ENCODE measurements at places on chromosomes 12 and 14.

GRCh38 chr12:107167756-107168155, 74.4 kb upstream of the CRY1 start:
- no peak for DNase-seq

DNA sequence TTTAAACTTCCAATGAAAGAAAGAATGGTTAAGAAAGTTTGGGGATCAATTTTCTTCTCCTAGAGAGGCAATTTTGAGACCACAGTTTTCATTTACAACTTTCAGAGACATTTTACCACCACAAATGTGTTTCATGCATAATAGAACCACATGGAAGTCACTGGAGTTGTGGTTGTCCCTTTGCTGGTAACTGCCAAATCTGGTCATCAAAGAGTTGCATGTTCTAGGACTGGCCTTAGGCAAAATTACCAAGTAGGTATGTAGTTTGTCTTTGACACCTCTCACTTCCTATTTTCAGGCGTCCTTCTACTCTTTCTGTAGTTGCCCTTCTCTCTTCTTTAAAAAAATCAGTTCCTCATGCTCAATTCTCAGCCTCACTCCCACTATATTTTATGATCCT, 54.3 kb upstream of the TMX1 start:
- no peak for DNase-seq

DNA sequence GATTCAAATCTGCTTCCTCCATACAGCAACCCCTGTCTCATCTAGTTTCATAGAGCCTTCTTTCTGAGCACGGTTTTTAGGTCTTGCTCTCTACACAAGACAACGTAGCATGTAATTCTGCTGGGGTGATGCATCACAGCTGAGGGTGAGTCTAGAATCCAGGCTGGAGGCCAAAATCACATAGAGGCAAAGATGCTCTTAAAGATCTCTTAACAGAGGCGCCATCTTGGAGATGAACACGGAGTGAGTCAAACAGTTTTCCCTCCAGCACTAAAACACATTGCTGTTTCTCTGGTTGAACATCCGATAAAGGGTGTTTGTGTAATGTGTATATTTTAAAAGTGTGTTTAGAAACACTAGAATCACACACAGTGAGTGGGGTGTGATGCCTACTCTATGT, 78.9 kb downstream of the NOS1 start:
- no peak for DNase-seq

DNA sequence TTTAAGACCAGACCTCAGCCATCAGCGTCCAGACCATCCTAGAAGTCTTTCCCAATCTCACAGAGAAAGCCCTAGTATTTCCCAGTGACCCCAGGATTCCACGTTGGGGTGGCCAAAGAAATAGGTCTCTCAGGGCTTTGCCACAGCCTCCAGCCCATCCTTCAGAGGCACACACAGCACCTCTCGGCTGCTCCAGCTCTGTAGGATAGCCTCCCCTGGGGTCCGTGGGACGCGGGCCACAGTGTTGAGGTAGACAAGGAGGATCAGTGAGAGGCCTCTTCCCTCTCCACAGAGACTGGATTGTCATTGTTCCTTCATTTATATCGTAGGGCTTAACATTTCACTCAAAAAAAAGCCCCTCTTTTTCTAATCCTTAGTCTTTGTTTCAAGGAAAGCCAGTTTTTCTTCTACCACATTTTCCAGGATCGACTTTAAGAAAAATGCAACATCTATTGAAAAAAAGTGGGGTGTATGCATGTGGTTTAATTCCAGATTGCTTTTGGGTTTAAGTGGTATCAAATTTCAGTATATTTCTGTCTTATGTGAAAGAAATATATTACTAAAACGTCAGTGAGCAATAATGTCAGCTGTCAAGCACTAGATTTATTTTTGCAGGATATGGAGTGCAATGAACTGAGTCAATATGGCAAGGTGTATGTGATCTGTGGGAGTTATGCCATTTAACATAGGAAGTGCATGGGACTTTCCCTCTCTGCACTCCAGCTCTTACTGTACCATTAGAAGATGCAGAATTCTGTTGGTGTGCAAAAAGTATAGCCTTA, 187.5 kb downstream of the MSRB3 start:
- DNase-seq: no peak

DNA sequence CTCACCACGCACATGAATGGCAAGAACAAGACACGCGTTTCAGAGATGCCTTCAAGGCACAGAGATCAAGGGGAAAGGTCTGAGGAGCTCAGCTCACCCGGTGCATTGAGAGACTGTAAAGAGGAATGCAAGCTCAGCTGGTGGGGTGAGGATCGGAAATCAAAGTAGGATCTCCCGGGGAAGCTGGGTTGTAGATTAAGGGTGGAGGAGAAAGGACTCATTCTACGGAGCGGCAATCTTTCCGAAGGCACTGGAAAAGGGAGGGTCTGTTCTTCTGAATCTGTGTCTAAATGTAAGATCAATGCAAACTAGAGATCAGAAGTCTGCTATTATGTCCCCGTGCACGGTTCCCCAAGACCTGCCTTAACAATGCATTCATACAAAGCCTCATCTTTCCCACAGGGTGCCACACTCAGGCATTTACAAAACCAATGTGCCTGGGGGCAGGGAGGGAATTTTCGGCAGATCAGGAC, 41.6 kb upstream of the PYGL start:
- no peak for DNase-seq

GRCh38 chr12:94157981-94158411, 9.6 kb downstream of the PLXNC1 start:
- no peak for DNase-seq

DNA sequence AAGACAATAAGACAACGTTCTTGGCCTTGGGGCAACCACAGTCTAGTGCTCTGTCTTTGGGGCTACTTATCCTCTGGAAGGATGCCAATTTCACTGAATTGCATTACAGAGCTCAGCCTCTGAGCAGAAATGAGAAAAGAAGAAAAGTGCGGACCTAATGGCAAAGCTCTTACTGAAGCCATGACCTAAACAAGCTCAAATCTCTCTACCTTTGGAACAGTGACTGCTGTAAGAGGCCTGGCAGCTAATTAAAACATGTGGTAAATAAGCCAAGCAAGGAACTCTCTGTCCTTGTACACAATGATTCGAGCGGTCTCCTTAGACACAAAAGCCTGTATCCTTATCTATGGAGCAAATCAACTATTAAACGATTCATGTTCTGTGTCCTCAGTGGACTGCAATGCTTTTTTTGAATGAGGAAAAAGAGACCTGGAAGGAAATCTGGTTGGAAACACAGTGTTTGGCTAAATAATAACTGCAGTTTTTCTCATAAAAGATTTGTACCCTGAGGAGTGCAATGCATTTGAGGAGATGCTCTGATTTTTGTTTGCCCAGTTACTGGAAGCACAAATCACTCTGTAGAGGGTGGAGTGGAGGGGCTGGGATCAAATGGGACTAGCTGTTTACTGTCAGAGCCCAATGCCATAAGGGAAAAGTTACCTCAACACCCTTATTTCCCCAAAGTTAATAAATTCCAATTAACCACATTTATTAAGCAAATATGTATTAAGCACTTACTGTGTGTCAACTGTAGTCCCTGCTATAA, 113.9 kb downstream of the NDUFA12 start:
- DNase-seq: no peak

- no peak for DNase-seq
These were observed 117.7 kb upstream of the FRMD6 start for GRCh38 chr14:51533872-51534553.

DNA sequence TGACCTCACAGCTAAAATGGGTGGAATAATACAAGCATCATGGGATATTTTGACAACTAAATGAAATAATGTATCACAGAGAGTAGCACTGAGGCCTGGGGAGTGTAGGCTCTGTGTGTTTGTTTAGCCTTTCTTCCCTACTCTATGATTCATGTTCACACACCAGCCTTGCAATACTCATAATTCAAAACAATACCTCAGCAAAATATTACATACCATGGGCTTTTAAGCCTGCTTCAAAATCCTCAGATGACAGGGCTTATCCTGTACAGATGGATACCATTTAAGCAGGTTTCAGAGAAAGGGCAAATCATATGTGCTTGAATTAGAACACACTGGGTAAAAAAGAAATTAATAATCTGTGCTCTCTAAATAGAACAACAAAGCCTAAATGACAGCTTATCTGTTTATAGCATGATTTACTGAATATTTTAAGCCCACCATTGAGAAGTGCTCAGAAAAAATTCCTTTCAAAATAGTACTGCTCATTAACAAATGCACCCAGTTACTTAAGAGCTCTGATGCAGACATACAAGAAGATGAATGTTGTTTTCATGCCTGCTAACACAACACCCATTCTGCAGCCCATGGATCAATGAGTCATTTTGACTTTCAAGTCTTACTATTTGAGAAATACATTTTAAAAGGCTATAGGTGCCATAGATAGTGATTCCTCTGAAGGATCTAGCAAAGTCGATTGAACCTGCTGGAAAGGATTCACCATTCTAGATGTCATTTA, 84.9 kb upstream of the ADAMTS20 start:
- no peak for DNase-seq

DNA sequence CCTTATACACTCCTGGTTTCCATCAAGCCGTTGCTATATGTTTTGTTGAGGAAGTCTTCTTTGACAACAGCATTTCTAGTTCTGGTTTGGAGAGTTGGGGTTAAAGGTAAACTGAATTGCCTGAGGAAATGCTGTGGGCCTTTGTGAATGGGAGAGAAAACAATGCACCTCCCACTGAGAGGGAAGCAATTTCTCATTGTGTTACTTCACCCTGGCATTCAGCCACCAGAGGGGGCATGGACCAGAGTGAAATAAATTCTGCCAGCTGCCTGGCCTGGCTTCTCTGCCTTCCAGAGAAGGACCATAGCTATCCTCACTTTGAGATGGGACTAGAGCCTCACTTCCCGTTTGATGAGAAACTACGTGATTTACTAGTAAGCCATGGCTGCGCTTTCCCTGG, 475.3 kb downstream of the EGLN3 start:
- DNase-seq: no peak

GRCh38 chr14:100828031-100828769, 2.3 kb downstream of the MEG3 start:
- DNase-seq: no peak

DNA sequence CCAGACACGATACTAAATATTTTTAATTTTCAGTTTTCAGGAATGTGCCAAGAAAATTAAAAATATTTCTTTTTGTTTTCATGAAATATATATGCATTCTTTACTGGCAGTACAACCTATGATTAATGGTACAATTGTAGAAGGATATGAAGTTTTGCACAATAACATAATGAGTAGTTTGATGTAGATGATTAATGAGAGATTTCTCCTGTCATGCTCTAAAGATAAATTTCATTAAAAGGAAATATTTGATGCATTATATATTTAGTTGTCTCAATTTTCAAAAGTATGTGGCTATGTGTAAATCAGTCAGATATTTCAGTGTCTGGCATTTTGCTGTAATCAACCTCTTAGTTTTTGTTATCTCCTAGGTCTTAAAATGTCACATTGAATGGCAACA, 940.2 kb upstream of the MDGA2 start:
- no peak for DNase-seq

DNA sequence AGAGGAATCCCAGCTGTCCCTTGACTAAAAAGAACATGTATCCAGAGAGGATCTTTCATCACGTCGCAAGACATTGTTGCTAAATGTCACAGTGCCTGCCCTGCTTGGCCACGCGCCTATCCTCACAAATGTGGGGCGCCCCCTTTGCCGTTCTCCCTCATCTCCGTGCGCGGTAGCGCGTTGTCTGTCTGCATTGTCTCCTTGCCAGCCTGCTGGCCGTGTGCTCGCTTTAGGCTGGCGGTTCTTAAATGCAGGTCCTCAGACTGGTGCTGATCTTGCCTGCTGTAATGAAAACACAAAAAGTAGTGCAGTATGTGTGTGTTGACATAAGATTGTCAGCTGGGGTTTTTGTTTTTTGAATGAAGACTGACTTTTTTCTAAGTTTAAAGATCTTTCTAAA, 198.2 kb upstream of the RGS6 start:
- DNase-seq: no peak

DNA sequence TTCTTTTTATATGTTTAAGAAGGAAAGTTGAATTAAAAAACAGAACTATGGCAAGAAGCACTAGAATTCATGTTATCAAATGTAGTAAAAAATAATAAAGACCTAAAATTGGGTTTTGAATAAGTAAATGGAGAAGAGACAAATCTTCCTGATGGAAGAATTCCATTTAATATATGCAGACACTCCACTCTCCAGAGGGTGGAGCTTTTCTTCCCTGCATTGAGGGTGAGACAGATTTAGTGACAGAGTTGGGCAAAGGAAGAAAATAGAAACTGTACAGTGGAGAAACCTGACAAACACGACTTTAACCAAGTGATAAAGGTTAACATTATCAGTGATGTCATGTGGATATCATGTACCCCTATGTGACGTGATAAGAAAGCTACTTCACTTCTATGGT, 217.6 kb downstream of the PRKD1 start:
- no peak for DNase-seq

- peak; percentile 9 for DNase-seq
These were observed 698.8 kb upstream of the LMO3 start for GRCh38 chr12:17304503-17305347.

DNA sequence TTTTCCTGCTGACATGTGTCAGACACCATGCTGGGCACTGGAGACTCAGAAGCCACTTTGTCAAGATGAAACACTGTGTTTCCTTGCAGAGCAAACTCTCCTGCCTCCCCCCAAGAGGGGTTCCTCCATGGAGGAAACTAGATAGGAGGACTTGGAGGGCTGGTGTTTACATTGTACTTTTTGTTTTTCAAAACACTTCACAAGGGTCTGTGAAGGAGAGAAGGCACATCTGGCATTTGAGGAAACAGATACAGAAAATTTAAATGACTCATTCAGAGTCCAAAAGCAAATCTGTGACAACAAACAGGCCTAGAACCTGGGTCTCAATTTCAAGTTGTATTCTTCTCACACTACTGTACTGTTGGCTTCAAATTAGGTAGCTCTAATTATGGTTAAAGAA, 6.7 kb upstream of the CDKL1 start:
- no peak for DNase-seq

DNA sequence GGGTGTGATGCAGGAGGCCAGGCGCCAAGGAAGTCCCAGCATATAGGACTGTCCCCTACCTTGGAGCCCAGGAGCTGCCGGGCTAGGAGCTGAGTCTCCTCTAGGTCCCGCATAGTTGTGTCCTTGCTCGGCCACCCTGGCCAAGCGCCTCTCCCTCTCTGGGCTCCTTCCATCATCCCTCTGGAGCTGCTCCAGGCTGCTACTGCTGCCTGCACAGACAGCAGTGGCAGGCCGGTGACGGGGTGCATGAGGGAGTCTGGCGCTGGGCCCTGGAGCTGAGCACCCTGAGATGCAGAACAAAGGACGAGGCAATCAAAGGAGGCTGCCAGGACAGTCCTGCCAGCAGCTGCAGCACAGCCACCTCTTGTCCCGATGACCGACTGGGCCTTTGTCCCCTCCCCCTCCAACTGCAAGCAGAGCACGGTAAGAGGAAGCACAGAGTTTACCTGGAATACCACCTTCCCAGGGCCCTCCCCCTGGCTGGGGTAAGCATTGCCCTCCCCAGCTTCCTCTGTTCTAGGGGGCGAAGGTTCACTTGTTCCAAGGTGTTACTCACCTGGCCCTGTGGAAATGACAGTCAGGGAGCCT, 10.4 kb downstream of the DTX1 start:
- no peak for DNase-seq

DNA sequence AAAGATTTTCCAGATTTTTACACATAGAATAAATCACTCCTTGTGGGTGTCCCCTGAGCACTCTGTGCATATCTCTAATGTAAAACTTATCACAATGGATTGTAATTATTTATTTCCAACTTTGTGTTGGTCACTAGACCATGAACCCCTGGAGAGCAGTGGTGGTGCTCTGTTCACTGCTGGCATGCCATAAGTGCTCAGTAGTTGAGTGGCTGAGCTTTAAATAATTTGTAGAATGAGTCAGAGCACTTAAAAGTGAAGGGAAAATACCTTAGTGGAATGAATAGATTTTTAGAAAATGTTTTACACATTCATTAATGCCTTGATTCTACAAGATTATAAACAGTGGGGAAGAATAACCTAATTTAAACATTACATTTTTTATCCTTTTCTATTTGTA, 6.3 kb downstream of the MGAT4C start:
- DNase-seq: no peak
